ENCODE measurements at places on chromosomes 5 and 9.

DNA sequence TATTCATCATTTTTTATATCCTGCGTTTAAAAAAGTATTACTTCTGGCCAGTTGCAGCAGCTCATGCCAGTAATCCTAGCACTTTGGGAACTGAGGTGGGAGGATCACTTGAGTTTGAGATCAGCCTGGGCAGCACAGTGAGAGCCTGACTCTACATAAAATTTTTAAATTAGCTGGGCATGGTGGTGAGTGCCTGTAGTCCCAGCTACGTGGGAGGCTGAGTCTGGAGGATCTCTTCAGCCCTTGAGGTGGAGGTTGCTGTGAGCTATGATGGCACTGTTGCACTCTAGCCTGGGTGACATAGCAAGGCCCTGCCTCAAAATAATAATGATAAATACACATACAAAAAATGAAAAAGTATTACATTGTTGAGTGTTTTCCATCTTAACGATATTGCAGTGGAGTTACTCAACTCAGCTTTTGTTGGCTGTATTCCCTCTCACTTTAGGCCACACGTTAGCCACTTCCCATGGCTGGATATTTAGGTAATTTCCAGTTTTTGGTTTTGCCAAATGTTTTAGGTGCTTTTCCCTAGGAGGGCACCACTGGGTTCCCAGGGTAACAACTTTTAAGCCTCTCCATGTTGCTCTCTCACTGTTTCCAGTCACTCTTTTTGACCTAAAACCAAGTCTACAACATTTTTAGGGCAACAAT lies 20.6 kb downstream of the SHB start:
- no peak for DNase-seq

GRCh38 chr5:139912804-139913203 lies 117.2 kb downstream of the PSD2 start:
- no peak for DNase-seq

- no peak for DNase-seq
Measured at GRCh38 chr5:145922059-145922458, 14.3 kb upstream of the SH3RF2 start.

- DNase-seq = no peak
Measured at GRCh38 chr5:164179406-164179805, 674.0 kb downstream of the MAT2B start.

Data from HL-60 (cell line).